ENCODE measurements at places on chromosomes 7 and 10.

GRCh38 chr10:44742248-44742647 is 168.9 kb upstream of the TMEM72 start:
- no peak for DNase-seq

DNA sequence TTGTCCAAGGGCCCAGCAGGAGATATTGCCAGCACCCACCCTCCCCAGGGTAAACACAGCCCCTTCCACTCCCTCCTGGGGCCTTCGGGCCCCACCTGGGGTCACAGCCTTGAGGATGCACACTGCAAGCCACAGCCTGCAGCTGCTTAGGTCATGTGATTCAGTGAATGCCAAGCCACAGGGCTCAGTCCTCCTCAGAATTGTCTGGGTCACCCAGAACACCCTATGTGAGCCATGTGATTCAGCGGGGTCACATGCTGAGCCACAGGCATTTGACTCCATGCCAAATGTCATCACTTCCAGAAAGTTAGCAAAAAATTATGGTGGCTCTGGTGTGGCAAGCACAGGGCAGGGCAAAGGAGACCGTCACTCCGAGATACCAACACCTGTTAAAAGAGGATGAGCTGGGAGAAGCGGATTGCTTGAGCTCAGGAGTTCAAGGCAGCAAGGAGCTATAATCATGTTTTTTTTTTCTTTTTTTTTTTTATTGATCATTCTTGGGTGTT is 17.2 kb upstream of the PSAP start:
- peak; percentile 74 for DNase-seq

GRCh38 chr10:24206334-24206733 is 2.6 kb upstream of the KIAA1217 start:
- no peak for DNase-seq

GRCh38 chr7:21383227-21384220 is 44.4 kb upstream of the SP4 start:
- no peak for DNase-seq

GRCh38 chr7:98288064-98288823 is 6.8 kb downstream of the BRI3 start:
- no peak for DNase-seq
